ENCODE measurements at places on chromosomes 12 and 14.
A peak's percentile ranks its signal among the peaks of the same experiment; 100 is the strongest.

GRCh38 chr14:90398315-90398839, 1.5 kb downstream of the CALM1 start:
- peak; percentile 82 for DNase-seq

- no peak for DNase-seq
These were observed 1.7 kb upstream of the CLEC4C start for GRCh38 chr12:7748852-7749251.

GRCh38 chr12:132572801-132573760, 37.3 kb downstream of the LRCOL1 start:
- DNase-seq: no peak

DNA sequence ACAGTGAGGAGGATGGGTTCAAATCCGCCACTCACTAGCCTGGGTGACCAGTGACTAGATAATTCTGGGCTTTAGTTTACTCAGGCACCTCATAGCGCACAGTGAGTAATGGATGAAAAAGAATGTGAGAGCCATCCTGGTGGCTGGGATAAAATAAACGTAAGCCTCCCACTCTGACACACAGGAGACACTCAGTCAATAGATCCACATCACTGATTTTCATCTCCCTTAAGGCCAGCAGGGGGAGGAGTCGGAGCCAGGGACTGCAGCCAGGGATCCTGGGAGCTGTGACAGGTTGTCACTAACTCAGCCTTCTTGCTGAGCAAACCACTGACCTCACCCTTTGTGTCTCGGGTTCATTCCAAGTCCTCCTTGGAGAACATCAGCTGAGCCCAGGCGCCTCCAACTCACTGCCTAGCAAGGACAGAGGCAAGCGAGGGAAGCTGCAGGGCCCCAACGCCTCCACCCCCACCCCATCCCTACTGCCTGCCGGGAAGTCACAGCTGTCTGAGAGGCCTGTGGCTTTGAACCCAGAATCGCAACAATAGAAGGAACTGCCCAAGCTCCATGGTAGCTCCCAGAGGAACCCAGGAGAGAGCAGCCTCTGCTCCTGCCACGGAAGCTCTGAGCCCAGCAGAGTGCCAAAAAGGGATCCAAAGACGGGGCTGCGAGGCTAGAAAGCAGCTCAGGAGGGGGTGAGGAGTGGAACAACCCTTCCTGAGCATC, 30.7 kb downstream of the PXN start:
- DNase-seq: no peak

DNA sequence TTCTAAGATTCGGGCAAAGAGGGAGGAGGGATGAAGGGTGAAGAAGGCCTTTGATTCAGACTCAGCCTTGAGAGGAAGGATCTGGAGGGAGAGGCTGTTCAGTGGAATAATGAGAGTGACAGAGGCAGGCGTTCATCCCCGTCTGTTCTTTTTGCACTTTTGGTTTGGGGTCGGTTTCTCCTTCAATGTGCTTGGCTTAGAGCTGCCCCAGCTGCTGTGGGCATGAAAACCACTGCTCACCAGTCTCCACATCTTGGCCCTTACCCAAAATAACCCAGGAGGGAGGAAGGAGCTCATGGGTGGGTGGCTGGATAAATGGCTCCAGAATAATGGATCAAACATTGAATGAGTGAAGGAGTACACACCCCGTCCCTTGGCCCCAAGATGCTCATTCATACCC, 261.7 kb upstream of the FKBP4 start:
- DNase-seq: no peak

Data from T-helper 2 cell (primary cell).